Left ventricle myocardium inferior (tissue), 1 donor: ENCODE measurements at places on chromosomes 13 and 19. TPM values are rescaled to one million over a fixed set of nuclear protein-coding genes. Genes with fewer than 3 reads are reported as not detected.

Gene IL4I1
- not detected for total RNA-seq

Gene GPR180
- total RNA-seq, result 3.6 TPM

GRCh38 chr19:45581576-45581975 lies 3.0 kb downstream of the OPA3 start:
- DNase-seq, result no peak

Gene ZNF85
- total RNA-seq, result 2.3 TPM

GRCh38 chr13:80313668-80314256 lies 27.2 kb downstream of the SPRY2 start:
- no peak for DNase-seq

GRCh38 chr13:77185721-77186120 lies 141.2 kb downstream of the MYCBP2 start:
- no peak for DNase-seq

DNA sequence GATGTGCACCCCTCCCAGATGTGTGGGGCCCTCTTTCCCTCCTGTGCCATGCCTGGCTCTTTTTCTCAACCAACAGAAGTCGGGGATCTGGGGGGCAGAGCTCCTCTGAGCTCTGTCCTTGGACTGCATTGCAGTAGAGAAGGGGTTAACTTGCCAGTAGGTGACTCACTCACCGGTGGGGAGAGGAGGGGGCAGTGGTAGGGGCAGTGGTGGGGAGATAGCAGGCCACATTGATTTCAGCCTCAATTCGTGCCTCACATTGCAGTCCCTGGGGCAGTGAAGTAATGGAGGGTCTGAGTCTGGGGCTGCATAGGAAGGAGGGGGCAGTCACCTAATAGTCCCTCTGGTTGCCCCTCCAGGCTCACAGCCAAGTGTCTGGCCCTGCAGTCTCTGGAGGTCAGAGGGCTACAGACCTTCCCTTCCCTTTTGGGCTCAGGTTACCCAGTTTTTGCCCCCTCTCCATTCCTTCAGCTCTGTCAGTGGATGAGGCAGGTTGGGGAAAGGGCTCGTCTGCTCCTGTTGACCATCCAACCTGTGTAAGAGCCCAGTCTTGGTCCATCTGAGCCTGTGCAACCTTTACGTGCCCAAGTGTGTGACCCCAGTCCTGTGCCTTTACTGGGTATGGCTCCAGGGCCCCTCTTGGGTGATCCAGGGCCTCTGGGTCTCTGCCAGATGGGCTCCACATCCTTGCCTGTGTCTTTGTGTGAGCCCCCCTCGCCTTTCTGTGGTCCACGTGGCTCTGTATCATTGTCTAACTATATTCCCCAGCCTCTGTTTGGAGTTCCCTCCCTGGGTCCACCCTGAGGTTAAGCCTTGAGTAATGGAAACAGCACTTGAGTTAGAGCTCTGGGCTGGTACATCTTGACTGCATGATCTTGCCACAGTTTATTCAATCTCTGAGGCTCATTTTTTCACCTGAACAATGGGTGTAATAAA lies 13.0 kb downstream of the CIC start:
- DNase-seq, result no peak

DNA sequence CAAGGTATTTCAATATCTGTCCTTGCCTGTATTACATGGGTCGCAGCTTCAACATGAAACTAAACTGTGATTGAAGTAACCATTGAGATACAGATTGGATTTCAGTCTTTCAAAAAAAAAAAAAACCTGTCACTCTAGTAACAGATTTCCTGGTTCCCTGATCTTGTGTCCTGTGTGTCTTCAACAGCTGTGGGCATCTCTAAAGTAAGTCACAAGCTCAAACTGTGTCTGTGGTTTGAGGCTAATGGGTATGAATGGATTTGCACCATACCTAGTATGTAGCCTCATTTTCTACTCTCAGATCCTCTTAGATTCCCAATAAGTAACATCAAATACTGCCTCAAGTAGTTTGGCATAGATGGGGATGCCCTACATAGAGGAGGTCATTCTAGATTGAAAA lies 300.1 kb downstream of the COG6 start:
- no peak for DNase-seq

Gene KLK1
- total RNA-seq, result 0.41 TPM

Gene CYP4F8
- not detected for total RNA-seq

Gene TMEM190
- not detected for total RNA-seq

Gene SLITRK1
- not detected for total RNA-seq

Gene ELANE
- 0.58 TPM for total RNA-seq

Gene CYP4F22
- total RNA-seq, result not detected

DNA sequence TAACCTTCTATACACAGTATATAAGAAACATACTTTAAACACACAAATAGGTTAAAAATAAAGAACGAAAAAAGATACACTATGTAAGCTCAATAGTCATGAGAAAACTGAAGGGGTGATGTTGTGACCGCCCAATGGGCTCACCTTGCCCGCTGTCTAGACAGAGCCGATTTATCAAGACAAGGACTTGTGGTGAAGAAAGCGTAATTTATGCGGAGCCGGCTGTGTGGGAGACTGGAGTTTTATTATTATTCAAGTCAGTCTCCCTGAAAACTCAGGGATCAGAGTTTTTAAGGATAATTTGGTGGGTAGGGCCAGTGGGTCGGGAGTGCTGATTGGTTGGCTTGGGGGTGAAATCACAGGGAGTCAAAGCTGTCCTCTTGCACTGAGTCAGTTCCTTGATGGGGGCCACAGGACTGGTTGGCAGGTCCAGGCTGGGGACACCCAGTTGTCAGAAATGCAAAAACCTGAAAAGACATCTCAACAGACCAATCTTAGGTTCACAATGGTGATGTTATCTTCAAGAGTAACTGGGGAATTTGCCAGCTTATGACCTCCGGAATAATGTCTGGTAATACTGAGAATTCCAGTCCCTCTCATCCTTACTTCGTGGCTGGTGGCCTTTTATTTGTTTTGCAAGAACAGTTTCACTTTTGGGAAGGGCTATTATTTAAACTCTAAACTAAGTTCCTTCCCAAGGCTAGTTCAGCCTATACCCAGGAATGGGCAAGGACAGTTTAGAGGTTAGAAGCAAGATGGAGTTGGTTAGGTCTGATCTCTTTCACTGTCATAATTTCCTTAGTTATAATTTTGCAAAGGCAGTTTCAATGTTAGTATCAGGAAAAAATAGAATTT lies 96.6 kb downstream of the UBL3 start:
- DNase-seq, result no peak

- DNase-seq, result no peak
Observed at GRCh38 chr19:18386543-18387271, 749 bp downstream of the GDF15 start.
